ENCODE measurements at places on chromosomes 5 and 9. TPM values are rescaled to one million over a fixed set of nuclear protein-coding genes. Genes with fewer than 3 reads are reported as not detected.

IFNW1 gene
- not detected for total RNA-seq

OBP2B gene
- not detected for total RNA-seq

FOXD1 gene
- total RNA-seq: not detected

ANKRD31 gene
- 1.2 TPM for total RNA-seq

GRCh38 chr5:5437227-5438172, 15.0 kb downstream of the ICE1 start:
- H3K36me3 ChIP-seq: peaks cover 5% of the 10 kb centered on the region
- H3K27me3 ChIP-seq: no peaks in the 10 kb centered on the region

DNA sequence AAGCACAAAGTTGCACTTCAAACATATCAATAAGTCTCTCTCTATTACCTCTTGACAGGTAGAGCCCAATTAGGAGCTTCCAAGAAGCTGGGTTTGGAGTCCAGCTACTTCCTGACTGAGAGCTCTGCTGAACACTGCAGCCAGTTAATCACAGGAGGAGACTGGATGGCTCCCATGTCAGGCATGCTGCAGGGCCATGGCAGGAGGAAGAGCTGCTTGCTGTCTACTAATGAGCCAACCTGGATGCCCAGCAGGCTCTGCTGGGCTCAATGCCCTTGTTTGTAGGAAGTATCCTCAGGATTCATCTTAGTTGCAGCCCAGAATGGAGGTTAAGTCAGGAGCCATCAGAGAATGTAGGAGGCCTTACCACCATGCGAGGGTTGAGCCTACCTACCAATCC, 91.9 kb downstream of the TMEM215 start:
- H3K4me1 ChIP-seq: no peaks in the 10 kb centered on the region
- no peaks in the 10 kb centered on the region for H3K27me3 ChIP-seq
- H3K36me3 ChIP-seq: no peaks in the 10 kb centered on the region
- H3K4me3 ChIP-seq: no peak overlapping the region
- DNase-seq: no peak

GRCh38 chr9:29769019-29769418, 2195.7 kb upstream of the C9orf72 start:
- H3K27ac ChIP-seq: no peak overlapping the region
- H3K4me1 ChIP-seq: no peaks in the 10 kb centered on the region
- H3K36me3 ChIP-seq: no peaks in the 10 kb centered on the region
- DNase-seq: no peak
- no peaks in the 10 kb centered on the region for H3K27me3 ChIP-seq

- no peaks in the 10 kb centered on the region for H3K36me3 ChIP-seq
- peaks cover 25% of the 10 kb centered on the region for H3K4me1 ChIP-seq
- H3K27ac ChIP-seq: no peak overlapping the region
- no peak overlapping the region for H3K4me3 ChIP-seq
- no peaks in the 10 kb centered on the region for H3K27me3 ChIP-seq
- DNase-seq: no peak
Observed at GRCh38 chr5:77426670-77427069, 65.4 kb downstream of the WDR41 start.

DNA sequence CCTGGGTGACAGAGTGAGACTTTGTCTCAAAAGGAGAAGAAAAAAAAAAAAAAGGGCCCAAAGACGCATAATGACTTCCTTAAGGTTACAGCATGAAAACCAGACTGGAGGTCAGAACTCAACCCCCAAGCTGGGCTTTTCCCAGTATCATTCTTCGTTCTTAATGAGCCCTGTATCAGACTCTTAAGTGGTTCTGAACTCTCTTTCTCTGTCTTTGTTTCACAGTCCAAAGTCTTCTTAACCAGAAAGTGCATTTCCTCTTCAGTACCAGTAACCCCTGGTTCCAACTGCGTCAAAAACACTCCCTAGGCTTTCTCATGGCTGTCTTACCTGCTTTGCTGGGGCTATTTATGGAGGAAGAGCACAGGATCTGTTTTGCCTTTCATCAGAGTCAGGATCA, 38.4 kb upstream of the SHB start:
- DNase-seq: peak; percentile 49
- H3K36me3 ChIP-seq: no peaks in the 10 kb centered on the region
- no peaks in the 10 kb centered on the region for H3K4me1 ChIP-seq

- H3K36me3 ChIP-seq: no peaks in the 10 kb centered on the region
- peaks cover 9% of the 10 kb centered on the region for H3K4me1 ChIP-seq
- H3K4me3 ChIP-seq: no peak overlapping the region
- no peak for DNase-seq
Observed at GRCh38 chr5:56569076-56569475, 246.3 kb upstream of the MAP3K1 start.

DNA sequence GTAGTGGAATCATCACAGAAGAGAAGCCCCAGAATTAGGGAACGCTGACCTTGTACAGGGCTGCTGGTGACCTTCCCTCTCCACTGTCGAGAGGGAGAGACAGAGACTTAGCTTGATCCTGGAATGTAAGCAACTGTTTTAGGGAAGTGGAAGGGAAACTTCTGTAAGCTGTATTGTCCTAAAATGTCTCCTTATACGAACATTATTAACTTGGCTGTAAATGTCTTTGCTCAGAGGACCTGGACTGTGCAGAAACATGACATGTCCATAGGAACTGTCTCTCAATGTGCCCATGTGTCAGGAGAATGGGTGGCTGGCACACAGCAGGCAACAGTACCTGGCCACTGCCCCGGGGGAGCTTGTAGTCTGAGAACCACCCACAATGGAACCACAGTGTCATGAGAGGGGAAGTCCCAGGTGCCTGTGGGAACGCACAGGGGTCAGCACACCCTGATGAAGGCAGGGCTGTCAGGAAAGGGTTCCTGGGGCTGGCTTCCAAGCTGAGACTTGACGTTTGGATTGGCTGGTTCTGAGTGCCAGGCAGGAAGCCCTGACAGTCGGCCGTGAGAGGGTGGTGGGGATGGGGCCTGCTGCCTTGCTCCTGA, 34.0 kb downstream of the DAP start:
- no peak for DNase-seq
- no peak overlapping the region for H3K4me3 ChIP-seq
- H3K36me3 ChIP-seq: no peaks in the 10 kb centered on the region
- peak overlapping the region; percentile 63 for H3K27ac ChIP-seq
- peaks cover 27% of the 10 kb centered on the region for H3K4me1 ChIP-seq
- no peaks in the 10 kb centered on the region for H3K27me3 ChIP-seq

DNA sequence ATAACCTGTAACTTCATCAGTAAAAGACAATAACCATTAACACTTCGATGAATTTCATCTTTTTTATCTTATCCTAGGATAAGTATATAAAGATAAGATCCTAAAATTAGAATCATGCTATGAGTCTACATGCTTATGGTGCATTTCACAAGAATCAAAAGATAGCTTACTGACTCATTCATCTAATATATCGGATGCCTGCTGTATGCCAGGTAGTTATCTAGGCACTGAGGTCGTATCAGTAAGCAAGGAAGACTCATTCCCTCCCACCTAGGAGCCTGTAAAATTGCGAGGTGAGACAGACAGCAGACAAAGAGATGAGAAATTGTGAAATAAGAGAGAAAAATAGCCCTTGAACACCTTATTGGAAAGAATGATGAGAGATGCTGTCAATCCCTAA, 240.6 kb upstream of the ADAMTSL1 start:
- H3K4me3 ChIP-seq: no peak overlapping the region
- H3K27me3 ChIP-seq: no peaks in the 10 kb centered on the region
- H3K36me3 ChIP-seq: no peaks in the 10 kb centered on the region
- H3K27ac ChIP-seq: no peak overlapping the region
- DNase-seq: no peak

GRCh38 chr5:167478188-167478587, 813.3 kb upstream of the WWC1 start:
- no peak for DNase-seq
- H3K4me3 ChIP-seq: no peak overlapping the region
- H3K4me1 ChIP-seq: no peaks in the 10 kb centered on the region
- H3K27me3 ChIP-seq: no peaks in the 10 kb centered on the region

DNA sequence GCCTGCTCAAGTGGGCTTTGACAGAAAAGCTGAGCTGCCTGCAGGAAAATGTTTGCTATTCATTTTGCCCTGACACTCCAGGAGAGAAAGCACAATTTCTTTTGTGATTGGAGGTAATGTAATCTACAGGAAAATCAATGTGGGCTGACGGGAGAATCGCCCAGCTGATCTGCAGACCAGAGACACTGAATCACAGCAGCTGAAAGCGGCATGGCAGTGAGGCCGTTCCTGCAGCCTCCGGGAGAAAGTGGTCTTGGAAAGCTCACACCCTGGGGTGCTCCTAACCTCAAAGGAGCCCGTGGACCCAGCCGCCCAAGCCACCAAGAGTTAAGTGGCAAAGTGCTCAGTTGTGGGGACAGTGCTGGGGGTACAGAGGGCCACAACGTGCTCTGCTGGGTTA, 593.6 kb downstream of the BNC2 start:
- no peaks in the 10 kb centered on the region for H3K36me3 ChIP-seq
- H3K4me1 ChIP-seq: peaks cover 6% of the 10 kb centered on the region
- H3K4me3 ChIP-seq: no peak overlapping the region
- no peaks in the 10 kb centered on the region for H3K27me3 ChIP-seq
- peak; percentile 58 for DNase-seq
- H3K27ac ChIP-seq: no peak overlapping the region

DNA sequence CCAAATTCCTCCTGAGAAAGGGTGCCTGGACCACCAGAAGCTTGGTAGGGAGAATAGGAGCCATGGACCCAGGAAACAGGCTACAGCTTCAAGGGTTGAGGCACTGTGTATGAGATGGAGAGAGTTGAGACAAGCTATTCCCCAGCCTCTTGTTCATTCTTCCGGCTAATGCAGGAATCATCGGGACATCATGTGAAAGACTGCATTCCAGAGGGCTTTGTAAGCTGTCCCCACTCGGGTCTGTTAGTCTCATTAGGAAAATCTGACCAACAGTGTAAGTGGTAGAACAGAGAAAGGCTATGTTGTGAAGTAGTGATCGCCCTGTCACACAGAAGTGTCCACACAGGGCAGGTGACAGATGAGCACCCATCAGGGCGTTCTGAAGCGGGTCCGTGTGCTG, 81.4 kb downstream of the GABBR2 start:
- H3K4me1 ChIP-seq: no peaks in the 10 kb centered on the region
- H3K27me3 ChIP-seq: no peaks in the 10 kb centered on the region

GRCh38 chr9:69131682-69132081, 42.4 kb upstream of the TJP2 start:
- H3K27me3 ChIP-seq: no peaks in the 10 kb centered on the region
- peak overlapping the region; percentile 20 for H3K27ac ChIP-seq
- H3K4me1 ChIP-seq: peaks cover 18% of the 10 kb centered on the region
- no peak overlapping the region for H3K4me3 ChIP-seq
- no peaks in the 10 kb centered on the region for H3K36me3 ChIP-seq

- no peak for DNase-seq
- no peak overlapping the region for H3K4me3 ChIP-seq
- H3K27me3 ChIP-seq: no peaks in the 10 kb centered on the region
- no peaks in the 10 kb centered on the region for H3K4me1 ChIP-seq
- H3K36me3 ChIP-seq: no peaks in the 10 kb centered on the region
Observed at GRCh38 chr5:169550227-169550626, 33.3 kb upstream of the SPDL1 start.

DNA sequence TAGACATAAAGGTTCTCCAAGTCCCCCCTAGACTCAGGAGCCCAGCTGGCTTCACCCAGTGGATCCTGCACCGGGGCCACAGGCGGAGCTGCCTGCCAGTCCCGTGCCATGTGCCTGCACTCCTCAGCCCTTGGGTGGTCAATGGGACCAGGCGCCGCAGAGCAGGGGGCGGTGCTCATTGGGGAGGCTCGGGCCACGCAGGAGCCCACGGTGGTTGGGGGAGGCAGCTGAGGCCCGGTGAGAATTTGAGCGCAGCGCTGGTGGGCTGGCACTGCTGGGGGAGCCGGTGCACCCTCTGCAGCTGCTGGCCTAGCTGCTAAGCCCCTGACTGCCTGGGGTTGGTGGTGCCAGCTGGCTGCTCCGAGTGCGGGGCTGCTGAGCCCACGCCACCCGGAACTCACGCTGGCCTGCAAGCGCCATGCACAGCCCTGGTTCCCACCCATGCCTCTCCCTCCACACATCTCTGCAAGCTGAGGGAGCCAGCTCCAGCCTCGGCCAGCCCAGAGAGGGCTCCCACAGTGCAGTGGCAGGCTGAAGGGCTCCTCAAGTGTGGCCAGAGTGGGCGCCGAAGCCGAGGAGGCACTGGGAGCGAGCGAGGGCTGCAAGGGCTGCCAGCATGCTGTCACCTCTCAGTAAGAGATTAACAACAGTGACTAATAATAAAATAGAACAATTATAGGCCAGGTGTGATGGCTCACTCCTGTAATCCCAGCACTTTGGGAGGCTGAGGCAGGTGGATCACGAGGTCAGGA, 65.9 kb downstream of the SPATA31D1 start:
- H3K4me1 ChIP-seq: no peaks in the 10 kb centered on the region
- H3K27me3 ChIP-seq: no peaks in the 10 kb centered on the region
- no peak overlapping the region for H3K4me3 ChIP-seq
- no peaks in the 10 kb centered on the region for H3K36me3 ChIP-seq

DNA sequence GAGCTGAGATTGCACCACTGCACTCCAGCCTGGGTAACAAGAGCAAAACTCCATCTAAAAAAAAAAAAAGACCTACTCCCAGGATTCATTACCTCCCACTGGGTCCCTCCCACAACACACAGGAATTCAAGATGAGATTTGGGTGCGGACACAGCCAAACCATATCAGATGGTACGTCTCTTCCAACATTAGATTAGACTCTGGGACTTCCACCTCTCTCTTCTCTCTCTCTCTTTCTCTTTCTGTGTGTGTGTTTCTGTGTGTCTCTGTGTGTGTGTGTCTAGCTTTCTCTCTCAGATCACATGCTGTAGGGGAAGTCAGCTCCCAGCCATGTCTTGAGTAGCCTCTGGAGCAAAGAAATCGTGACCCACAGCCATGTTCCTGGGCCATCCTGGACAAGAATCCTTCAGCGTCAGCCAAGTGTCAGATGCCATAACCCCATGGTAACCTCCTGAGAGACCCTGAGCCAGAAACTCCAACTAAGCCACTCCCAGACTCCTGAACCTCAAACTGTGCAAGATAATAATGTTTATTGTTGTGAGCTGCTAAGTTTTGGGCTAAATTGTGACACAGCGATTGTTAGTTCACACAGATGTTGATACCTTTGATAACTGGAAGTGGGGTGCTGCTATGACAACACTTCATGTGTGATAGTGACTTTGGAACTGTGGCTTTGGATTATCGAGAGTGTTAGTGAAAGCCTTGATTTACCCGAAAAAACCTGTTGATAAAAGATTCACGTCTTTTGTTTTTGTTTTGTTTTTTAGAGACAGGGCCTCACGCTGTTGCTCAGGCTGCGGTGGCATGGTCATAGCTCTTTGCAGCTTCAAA, 4.1 kb upstream of the CMBL start:
- H3K4me3 ChIP-seq: no peak overlapping the region
- H3K36me3 ChIP-seq: no peaks in the 10 kb centered on the region
- H3K27me3 ChIP-seq: no peaks in the 10 kb centered on the region
- DNase-seq: no peak

- H3K36me3 ChIP-seq: no peaks in the 10 kb centered on the region
- no peaks in the 10 kb centered on the region for H3K4me1 ChIP-seq
- no peak overlapping the region for H3K27ac ChIP-seq
- DNase-seq: no peak
- no peak overlapping the region for H3K4me3 ChIP-seq
- no peaks in the 10 kb centered on the region for H3K27me3 ChIP-seq
Observed at GRCh38 chr5:157708866-157709265, 22.4 kb upstream of the THG1L start.

GRCh38 chr9:13896922-13897835, 416.8 kb downstream of the NFIB start:
- H3K27ac ChIP-seq: no peak overlapping the region
- no peaks in the 10 kb centered on the region for H3K36me3 ChIP-seq
- no peaks in the 10 kb centered on the region for H3K27me3 ChIP-seq
- no peaks in the 10 kb centered on the region for H3K4me1 ChIP-seq
- no peak for DNase-seq

GRCh38 chr5:134005417-134006061, 764 bp upstream of the VDAC1 start:
- H3K27ac ChIP-seq: peak overlapping the region; percentile 97
- no peaks in the 10 kb centered on the region for H3K27me3 ChIP-seq
- H3K4me1 ChIP-seq: peaks cover 43% of the 10 kb centered on the region
- H3K36me3 ChIP-seq: no peaks in the 10 kb centered on the region
- DNase-seq: no peak
